ENCODE measurements at places on chromosomes 2 and 18.

DNA sequence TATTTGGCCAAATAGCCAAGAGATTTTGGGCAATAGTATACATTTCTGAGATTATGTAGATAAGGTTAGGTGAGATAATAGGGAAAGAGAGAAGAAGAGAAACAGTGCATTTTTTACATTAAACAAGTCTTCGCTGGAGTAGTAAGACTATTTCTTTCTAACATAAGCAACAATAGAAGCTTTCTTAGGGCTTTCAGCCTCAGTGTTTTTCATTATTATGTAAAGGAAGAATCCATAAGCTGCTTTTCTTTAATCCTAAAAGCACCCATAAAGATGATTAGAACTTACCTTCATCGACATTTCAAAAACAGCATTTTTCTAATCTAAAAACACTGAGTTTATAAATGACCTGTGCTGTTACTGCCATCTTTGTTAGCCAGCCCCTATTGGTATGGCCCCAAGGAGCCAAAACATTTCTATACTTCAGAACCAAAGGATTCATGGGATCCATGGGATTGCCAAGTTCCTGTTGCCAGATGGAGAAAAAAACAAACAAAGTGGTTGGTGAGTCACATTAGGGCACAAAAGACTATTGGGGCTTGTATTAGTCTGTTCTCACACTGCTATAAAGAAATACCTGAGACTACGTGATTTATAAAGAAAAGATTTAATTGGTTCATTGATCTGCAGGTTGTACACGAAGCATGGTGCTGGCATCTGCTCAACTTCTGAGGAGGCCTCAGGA, 88.2 kb downstream of the SCG2 start:
- no peak for DNase-seq

- no peak for DNase-seq
These were observed 43.8 kb downstream of the SLC4A3 start for GRCh38 chr2:219671279-219671678.

- no peak for DNase-seq
These were observed 85.6 kb upstream of the ETAA1 start for GRCh38 chr2:67311536-67311935.

GRCh38 chr2:5818961-5819600, 126.9 kb downstream of the SOX11 start:
- DNase-seq: no peak

DNA sequence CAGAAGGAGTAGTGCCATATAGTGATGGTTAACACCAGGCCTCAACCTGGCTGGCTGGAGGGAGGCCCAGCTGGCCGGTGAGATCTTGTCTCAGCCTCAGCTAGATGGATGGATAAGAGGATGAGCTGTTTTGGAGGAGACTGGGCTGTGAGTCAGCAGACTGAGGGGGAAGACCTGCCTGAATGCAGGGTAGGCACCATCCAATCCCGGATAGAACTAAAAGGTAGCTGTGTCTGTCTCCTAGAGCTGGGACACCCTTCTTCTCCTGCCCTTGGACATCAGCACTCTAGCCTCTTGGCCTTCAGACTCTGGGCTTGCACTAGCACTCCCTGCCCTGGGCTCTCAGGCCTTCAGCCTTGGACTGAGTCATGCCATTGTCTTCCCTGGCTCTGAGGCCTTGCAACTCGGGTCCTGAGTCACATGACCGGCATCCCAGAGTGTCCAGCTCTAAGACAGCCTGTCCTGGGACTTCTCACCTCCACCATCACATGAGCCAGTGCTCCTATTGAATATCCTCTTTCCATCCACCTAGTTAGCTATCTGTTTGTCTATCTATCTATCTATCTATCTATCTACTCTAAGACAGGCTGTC, 131.3 kb downstream of the TPO start:
- DNase-seq: no peak

DNA sequence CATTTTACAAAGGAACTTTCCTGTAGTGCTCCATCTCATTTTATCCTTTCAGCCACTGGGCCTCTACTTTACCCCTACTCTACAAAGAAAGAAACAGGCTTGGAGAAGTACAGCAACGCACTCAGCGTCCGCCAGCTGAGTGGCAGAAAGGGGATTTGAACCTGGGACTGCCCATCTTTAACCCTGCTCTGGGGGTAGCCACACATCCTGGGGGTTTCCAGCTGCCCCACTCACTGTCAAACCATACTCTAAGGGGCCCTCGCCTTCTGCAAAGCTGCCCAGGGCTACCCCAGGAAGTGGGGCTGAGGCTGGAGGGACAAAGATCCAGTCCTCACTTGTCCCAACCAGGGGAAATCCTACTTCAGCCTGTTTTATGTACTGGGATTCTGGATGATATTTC, 17.9 kb downstream of the HS1BP3 start:
- DNase-seq: no peak

DNA sequence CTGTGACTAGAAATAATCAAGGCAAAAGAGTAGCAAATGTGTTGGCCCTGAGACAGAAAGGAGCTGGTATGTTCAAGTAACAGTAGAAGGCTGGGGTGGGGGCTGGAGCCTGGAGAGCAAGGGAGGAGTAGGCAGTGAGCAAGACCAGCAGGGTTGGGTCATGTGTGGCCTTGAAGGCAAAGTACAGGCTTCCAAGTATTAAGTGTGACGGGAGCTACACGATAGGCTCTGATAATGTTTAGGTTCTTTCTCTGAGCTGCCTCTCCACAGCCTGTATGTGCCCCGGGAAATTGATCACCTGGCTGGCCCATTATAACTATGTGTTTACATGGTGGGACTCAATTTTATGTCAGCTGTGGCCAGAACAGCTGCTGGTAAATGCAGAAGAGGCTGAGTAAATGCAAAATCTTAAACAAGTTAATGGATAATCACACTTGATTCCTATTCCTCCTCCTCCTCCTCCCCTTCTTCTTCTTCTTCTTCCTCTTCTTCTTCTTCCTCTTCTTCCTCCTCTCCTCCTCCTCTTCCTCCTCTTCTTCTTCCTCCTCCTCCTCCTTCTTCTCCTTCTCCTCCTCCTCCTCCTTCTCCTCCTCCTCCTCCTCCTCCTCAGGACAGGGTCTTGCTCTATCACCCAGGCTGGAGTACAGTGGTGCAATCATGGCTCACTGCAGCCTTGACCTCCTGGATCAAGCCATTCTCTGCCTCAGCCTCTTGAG, 9.3 kb downstream of the IL1F10 start:
- DNase-seq: no peak

DNA sequence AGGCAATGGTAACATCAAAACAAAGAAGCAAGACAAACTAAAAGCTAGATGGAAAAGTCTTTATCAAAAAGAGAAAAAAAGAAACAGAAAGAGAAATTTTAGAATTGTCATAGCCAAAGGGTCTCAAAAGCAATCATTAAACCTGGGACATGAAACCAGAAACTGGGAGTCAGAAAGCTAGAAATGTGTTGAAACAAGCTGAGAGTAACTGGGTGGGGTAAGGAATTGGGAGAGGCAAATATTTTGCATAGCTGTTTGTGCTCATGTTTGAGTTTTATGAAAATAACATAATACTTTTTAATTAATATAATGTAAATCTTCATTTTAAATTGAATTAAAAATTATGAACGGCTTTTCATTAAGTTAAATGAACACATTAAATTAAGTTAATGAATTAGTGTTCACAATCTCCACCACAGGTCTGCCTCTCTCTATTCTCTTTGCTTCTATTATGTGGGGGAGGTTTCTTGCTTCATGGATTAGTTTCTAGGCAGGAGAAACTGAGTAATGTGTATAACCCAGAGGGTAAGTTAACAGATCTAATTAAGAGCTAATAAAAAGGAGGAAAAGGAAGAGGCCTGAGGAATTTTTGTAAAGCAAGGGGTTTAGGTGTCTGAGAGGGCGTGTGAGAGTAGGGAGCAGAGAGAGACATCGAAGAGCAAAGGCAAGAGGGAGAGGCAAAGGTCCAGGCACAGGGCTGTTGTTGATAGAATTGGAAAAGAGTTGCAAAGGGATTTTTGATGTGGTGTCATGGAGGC, 20.0 kb upstream of the SERPINB2 start:
- no peak for DNase-seq

DNA sequence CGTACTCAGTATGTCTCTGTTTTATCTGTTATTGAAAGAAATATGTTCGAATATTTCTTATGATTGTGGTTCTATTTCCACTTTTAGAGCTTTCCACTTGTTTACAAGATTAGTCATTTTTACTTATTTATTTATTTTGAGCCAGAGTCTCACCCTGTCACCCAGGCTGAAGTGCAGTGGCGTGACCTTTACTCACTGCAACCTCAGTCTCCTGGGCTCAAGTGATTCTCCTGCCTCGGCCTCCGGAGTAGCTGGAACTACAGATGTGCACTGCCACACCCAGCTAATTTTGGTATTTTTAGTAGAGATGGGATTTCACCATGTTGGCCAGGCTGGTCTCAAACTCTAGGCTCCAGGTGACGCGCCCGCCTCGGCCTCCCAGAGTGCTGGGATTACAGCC, 53.3 kb downstream of the HIBCH start:
- no peak for DNase-seq

DNA sequence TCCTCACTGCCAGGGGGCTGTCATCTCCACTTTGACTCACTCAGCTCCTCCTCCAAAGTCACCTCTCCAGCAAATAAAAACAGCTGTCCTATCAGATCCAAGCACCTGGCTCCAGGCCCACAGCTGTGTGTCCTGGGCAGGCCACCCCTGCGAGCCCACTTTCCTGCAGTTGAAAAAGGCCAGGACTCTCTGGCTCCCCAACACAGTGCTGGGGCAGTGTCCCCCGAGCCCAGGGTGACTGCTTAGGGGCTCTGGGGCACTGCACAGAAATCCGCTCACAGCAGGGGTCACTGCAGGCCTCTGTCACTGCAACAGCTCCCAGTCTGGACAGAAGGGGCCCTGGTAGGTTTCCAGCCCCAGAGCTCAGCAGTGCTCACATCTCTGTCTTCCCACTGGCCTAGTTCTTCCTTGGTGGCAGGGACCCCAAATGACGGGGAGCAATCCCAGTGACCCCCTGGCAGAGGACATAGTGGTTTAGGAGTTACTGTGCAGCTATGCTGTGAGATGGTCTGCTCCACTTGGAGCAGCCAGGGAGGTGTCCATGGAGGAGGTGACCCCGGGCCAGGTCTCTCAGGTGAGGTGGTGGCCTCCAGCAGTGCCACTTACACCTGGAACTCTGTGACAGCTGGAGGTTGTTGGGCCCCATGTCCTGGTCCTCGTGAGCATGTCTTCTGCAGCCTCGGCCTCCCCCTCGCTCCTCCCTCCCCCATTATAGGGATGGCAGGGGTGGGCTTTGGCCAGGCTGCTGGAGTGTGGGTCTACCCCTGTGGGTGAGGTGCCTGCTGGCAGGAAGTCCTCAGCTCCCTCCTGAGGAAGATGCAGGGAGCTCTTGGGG, 35.5 kb downstream of the HS6ST1 start:
- DNase-seq: no peak

DNA sequence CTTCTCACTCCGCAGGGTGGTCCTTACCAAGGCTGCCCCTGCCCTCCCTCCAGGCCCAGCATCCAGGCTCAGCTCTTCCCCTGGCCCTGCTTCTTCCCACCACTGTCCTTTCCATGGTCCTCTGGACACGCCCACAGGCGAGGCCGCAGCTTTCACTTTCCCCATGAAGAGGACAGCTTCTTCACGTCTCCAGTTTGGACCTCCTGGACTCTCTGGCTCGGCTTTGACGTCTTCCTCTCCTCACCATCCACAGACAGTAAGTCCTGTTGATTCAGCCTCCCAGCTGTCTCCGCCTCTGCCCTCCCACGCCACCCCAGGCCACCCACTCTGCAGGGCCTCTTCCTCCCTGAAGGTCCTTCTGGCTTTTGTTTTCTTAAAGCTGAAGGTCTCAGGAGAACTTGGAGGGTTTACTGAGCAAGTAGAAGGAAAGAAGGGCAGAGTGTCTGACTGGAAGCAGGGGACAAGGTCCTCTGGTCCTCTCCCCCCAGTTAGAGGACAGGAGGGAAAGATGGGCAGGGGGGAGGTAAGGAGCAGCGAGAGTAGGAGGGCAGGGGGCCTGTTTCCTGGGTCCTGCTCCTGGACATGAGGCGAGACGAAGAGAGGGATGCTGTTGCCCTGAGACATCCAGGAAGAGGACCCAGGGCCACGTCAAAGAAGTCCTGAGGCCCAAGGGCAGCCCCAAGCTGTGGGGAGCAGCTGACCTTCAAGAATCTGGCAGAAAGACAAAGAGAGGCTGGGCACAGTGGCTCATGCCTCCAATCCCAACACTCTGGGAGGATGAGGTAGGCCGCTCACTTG, 24.7 kb upstream of the NMUR1 start:
- no peak for DNase-seq

All from stimulated activated CD4-positive, alpha-beta T cell treated with anti-CD3 and anti-CD28 coated beads, TNF-alpha, amount 100 ng/mL, for 24 hours (primary cell).